Smooth muscle cell of trachea (primary cell): ENCODE measurements at places on chromosomes 12 and 14. TPM values are rescaled to one million over a fixed set of nuclear protein-coding genes. Genes with fewer than 3 reads are reported as not detected.

The UNC79 gene
- total RNA-seq = under 0.01 and 0.33 TPM in 2 replicates

The TAS2R50 gene
- total RNA-seq = 2.3 and 6.8 TPM in 2 replicates

The APOF gene
- not detected in 2 replicates for total RNA-seq

The COPS7A gene
- 83.2 and 106 TPM in 2 replicates for total RNA-seq

The CLIP1 gene
- 73.4 and 73.6 TPM in 2 replicates for total RNA-seq

The SYCP3 gene
- total RNA-seq = 0.17 TPM in 1 of 2 replicates, not detected in the other

The HSPB8 gene
- total RNA-seq = 9.0 and 26.8 TPM in 2 replicates

The CAPRIN2 gene
- 31.3 and 33.4 TPM in 2 replicates for total RNA-seq

The BICDL1 gene
- under 0.01 TPM in 1 of 2 replicates, not detected in the other for total RNA-seq

The SLCO1C1 gene
- total RNA-seq = not detected in 2 replicates

The HPD gene
- 0.66 and 1.3 TPM in 2 replicates for total RNA-seq

The BCL11B gene
- total RNA-seq = under 0.01 TPM in 1 of 2 replicates, not detected in the other

The RASSF9 gene
- 0.66 and 0.87 TPM in 2 replicates for total RNA-seq

The FAM186B gene
- total RNA-seq = 0.29 and 0.99 TPM in 2 replicates

The CCDC175 gene
- total RNA-seq = not detected in 2 replicates

The CLEC4D gene
- not detected in 2 replicates for total RNA-seq

The CPNE6 gene
- total RNA-seq = not detected in 2 replicates

The ATP23 gene
- 6.9 and 19.2 TPM in 2 replicates for total RNA-seq

The FAM90A1 gene
- total RNA-seq = 0.33 TPM in 1 of 2 replicates, not detected in the other

The SLC6A13 gene
- total RNA-seq = 0.17 TPM in 1 of 2 replicates, not detected in the other

The MYH6 gene
- not detected in 2 replicates for total RNA-seq

The CPM gene
- 50.4 and 91.2 TPM in 2 replicates for total RNA-seq

The KRT75 gene
- not detected in 2 replicates for total RNA-seq

The NAV3 gene
- total RNA-seq = 41.2 and 48.0 TPM in 2 replicates

The KCNH5 gene
- 2.3 and 2.9 TPM in 2 replicates for total RNA-seq

The SOCS4 gene
- 13.2 and 15.1 TPM in 2 replicates for total RNA-seq
